Subcutaneous preadipocyte (primary cell): ENCODE measurements at places on chromosomes 6 and 20. TPM values are rescaled to one million over a fixed set of nuclear protein-coding genes. Genes with fewer than 3 reads are reported as not detected.

Gene CLPSL2
- total RNA-seq = not detected in 2 replicates

Gene DOK5
- 5.3 and 9.2 TPM in 2 replicates for total RNA-seq

Gene NRSN2
- 20.5 and 65.0 TPM in 2 replicates for total RNA-seq

Gene COL21A1
- total RNA-seq = 5.3 and 11.4 TPM in 2 replicates

Gene ELOVL4
- total RNA-seq = 5.9 and 8.4 TPM in 2 replicates

Gene NHSL1
- 19.1 and 19.9 TPM in 2 replicates for total RNA-seq

Gene CLDN20
- not detected in 2 replicates for total RNA-seq

Gene C20orf202
- not detected in 2 replicates for total RNA-seq

Gene TREM2
- total RNA-seq = not detected in 2 replicates

Gene NTSR1
- total RNA-seq = 0.37 and 13.1 TPM in 2 replicates

Gene CDH4
- under 0.01 and 2.5 TPM in 2 replicates for total RNA-seq

Gene ENPP1
- total RNA-seq = 3.7 and 8.0 TPM in 2 replicates

Gene APOBEC2
- not detected in 2 replicates for total RNA-seq

Gene KHDC1L
- total RNA-seq = not detected in 2 replicates

Gene FABP7
- not detected in 2 replicates for total RNA-seq

Gene CFAP61
- total RNA-seq = 0.39 TPM in 1 of 2 replicates, not detected in the other

Gene RPS6KA2
- 74.2 and 81.9 TPM in 2 replicates for total RNA-seq

Gene SIRPG
- total RNA-seq = not detected in 2 replicates

Gene BFSP1
- total RNA-seq = 0.73 and 0.98 TPM in 2 replicates
